ENCODE measurements at places on chromosomes 5 and 9. TPM values are rescaled to one million over a fixed set of nuclear protein-coding genes. Genes with fewer than 3 reads are reported as not detected.

Gene PCDHB4
- 3.4 TPM for total RNA-seq

- no peak for DNase-seq
These were observed 172.0 kb downstream of the MELK start for GRCh38 chr9:36744678-36745077.

Gene PCDHB12
- total RNA-seq: 1.7 TPM

Gene GFI1B
- 0.32 TPM for total RNA-seq

GRCh38 chr5:40277161-40277906 lies 402.4 kb upstream of the PTGER4 start:
- no peak for DNase-seq
